ENCODE measurements at places on chromosomes 12 and 14.

DNA sequence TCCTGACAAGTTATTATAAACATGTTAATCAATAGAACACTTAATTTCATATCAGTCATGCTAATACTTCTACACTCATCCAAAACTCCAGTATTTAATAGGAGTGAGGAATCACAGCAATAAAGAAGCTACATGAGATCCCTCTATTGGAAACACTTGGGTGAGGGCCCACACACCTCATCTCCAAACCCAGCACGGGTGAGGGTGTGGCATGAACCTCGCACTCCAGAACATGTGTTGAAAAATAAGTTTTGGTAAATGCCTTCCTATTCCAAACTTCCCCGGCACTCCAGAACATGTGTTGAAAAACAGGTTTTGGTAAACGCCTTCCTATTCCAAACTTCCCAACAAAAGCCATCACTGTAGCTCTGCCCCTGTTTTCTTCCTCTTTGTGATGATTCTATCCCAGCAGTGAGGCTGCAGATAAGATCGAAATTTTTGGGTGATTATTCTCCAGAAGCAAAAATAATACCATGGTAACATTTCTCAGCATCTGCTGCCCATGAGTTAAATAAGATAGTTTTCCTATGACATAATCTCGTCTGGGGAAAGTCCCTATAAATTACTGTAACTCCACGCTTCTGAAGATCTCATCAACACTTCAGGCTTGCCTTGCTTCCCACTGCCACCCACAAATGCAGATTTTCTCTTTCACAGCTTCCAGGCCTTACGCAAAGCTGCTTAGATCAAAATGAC, 24.4 kb upstream of the PTPRB start:
- DNase-seq, result no peak

GRCh38 chr14:23533652-23534435, 17.7 kb downstream of the ZFHX2 start:
- DNase-seq, result no peak

- peak; percentile 22 for DNase-seq
Measured at GRCh38 chr12:3085341-3086139, 8.4 kb downstream of the TSPAN9 start.

DNA sequence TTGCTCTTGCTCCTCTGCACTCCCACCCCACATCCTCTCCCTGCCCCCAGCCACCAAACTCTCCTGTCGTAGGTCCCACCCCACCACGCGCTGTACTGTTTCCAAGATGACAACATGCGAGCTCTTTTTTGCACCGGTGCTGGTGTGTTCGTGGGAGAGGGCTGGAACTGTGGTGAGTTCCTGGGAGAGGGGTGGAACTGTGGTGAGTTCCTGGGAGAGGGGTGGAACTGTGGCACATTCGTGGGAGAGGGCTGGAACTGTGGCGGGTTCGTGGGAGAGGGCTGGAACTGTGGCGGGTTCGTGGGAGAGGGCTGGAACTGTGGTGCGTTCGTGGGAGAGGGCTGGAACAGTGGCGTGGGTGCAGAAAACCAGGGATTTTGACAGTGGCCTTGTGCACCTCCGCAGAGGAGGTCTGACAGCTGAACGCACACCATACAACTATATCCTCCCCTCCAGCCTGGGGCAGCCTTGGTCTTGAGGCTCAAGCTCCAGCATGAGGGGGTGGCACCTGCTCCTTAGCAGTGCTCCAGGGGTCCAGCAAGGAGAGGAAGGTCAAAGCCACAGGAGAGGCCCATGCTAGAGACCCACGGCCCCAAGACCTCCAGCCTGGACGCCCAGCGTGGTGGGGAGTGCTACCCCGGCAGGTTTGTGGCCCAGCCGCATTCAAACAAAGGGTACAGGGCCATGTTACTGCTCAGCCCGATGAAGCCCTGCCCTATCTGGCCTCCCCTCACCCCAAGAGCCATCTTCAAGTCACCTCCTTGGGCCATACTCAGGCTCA, 50.1 kb downstream of the ACTN1 start:
- no peak for DNase-seq

GRCh38 chr12:100493396-100494012, 19.8 kb downstream of the NR1H4 start:
- DNase-seq, result no peak

- DNase-seq, result no peak
Measured at GRCh38 chr14:104158827-104159798, 20.7 kb downstream of the KIF26A start.

- DNase-seq, result no peak
Measured at GRCh38 chr12:13052421-13052820, 8.2 kb downstream of the FAM234B start.

- DNase-seq, result no peak
Measured at GRCh38 chr12:96212456-96213375, 18.5 kb downstream of the ELK3 start.

GRCh38 chr12:117236456-117237001, 46.3 kb upstream of the FBXO21 start:
- peak; percentile 74 for DNase-seq

DNA sequence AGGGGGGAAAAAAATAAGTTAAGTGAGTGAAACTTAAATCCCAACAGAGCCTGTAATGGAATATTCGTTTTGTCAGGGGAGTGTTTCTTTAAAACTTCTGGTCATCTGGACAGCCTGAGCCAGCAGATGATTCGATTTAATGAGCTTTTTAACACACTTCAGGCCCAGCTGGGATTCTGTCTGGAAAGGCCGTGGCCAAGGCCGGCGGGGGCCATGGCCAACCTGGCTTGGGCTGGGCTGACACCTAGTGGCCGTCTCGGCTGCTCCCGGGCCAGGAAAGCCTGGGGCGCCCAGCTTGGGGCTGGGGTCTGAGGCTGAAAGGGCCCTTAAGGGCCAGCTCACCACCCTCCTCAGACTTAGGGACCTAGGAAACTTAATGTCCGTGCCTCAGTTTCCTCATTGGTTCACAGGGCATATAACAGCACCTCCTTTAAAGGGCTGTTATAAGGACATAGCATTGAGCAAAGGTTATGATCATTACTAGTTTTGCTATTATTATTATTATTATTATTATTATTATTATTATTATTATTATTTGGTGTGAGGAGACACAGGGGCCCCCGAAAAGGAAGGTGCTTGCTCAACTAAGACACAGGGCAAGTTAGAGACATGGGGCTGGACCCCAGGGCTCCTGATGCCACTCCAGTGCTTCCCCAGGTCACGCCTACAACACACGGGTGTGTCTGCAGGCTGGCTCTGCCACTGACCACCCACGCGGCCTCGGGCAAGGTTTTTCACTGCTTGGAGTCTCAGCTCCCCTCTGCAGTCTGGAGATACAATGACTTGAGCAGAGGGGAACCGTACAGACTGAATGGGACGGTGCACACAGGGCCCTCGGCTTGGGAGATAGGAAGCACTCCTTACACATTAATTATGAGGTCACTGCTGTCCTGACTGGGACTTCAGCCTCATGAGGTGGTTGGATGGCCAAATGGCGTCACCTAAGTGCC, 84.0 kb downstream of the SYNE3 start:
- DNase-seq, result peak; percentile 69

- DNase-seq, result no peak
Measured at GRCh38 chr12:65595016-65595560, 229.2 kb upstream of the HMGA2 start.

DNA sequence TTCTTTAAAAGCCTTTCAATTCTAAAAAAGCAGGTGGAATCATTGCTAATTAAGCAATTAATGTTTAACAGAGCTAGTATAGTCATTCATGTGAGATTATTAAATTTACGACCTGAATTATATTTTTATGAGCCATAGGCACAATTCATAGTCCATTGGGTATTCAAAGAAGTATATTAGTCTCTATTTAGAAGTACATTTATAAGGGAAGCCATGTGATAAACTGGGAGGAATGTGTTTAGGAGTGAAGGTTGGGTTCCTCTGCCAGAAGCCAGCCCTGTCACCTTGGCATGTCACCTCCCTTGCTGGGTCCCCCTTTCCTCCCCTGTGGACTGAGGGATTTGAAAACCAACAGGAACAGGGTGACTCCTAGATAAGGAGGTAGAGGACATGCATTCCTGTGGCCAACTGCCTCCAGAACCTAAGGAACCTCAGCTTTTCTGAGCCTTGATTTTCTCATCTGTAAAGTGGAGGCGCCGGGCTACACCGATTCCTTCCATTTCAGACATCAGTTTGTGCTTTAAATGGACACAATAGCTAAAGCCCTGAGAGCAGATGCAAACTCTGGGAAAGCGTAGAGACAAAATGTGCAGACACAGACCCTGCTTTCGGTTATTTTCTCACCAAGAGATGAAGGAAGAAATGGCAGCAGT, 5.4 kb upstream of the KRT2 start:
- DNase-seq, result no peak

DNA sequence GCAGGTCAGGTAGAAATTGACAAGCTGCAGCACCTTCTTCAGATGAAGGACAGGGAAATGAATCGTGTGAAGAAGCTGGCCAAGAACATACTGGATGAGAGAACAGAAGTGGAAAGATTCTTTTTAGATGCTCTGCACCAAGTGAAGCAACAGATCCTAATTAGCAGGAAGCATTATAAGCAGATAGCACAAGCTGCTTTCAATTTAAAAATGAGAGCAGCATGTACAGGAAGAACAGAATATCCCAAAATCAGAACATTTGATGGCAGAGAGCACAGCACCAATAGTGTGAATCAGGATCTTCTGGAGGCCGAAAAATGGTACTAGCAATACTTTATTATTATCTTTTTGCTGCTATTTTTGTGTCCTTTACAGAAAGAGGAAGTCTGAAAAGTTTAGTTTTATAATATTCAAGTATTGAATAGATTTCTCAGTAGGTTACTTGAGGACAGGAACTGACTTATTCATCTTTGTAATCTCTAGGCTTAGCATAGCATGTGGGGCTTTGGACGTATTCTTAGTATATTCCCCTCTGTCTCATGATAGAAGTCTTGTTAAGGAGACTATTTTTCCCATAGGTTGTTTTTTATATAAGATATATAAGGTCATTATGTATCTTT, 30.8 kb downstream of the BBOF1 start:
- DNase-seq, result no peak

DNA sequence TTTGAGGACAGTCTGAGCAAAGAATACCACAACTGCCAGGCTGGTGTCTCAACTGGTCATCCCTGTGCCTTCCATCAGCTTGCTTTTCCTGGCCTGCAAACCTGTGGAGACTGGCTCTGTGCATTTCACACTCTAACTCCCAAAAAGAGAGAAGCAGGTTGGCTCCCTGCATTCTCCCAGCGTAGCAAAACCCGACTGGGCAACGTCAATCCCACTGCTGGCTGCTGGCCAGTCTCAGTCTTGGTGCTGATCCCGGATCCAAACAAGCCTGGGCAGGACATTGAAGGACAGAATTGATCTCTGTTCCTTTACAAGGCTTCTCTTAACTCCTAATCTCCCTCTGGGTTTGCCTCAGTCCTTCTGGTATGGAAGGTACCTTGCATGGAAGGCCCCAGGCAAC, 65.4 kb downstream of the FZD10 start:
- DNase-seq, result no peak

GRCh38 chr14:50088117-50088515, 28.3 kb downstream of the VCPKMT start:
- DNase-seq, result no peak

GRCh38 chr12:104285740-104286515, 17.6 kb upstream of the EID3 start:
- DNase-seq, result no peak

DNA sequence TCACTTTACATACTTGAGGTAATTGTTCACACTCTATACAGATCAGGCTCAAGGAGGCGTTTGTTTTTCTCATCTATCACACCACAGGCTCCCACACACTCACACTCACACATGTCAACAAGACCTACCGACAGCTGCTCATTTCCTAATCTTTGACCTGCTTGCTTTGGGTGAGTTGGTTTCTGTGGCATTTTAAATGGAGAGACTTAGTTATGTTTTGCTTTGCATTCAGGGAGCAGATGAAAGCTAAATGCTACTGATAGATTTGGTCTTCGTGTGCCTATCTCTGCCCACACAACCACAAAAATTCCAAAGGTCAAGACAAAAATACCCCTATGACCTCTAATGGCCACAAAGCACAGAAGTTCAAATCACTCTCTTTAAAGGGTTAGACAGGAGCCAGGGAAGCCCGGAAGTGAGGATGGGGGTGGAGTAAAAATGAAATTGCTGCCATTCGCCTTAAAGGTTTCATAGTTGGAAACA, 203.5 kb upstream of the G2E3 start:
- DNase-seq, result no peak

DNA sequence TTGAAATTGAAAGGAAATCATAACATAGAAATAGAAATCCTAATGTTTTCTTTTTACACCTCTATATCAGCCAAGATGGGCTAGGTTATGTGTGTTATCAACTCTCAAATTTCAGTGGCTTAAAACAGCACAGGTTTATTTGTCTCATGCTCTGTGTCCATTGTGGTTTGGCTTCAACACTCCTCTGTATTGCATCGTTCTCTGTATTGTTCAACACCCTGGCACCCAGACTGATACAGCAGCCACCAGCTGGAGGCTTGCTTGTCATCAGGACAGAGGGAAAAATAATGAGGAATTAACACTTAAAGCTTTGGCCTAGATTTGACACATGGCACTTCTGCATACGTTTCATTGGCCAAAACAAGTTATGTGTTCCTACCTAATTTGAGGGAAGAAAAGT, 234.2 kb upstream of the ARHGAP5 start:
- DNase-seq, result no peak

GRCh38 chr14:23123419-23123818, 4.4 kb upstream of the CEBPE start:
- no peak for DNase-seq

DNA sequence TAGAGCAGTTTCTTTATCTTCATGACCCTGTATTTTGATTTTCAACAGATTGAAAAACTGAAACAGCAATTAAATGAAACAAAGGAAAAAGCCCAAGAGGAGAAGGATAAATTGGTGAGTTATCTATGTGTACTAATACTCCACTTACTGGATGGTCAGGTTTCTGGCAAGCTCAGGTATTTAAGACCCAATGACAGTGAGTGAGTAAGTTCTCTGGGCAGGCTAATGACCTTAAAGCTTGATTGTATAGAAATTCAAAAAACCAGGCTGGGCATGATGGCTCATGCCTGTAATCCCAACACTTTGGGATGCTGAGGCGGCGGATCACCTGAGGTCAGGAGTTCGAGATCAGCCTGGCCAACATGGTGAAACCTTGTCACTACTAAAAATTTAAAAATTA, 10.0 kb downstream of the BBOF1 start:
- DNase-seq, result no peak
